Effector CD4-positive, alpha-beta T cell (primary cell): ENCODE measurements at places on chromosomes 12 and 14.

GRCh38 chr12:67475725-67476124 lies 172.8 kb upstream of the DYRK2 start:
- DNase-seq: no peak

GRCh38 chr12:94421868-94422740 lies 37.6 kb downstream of the CEP83 start:
- DNase-seq: no peak

- DNase-seq: no peak
Measured at GRCh38 chr12:101552277-101552676, 42.5 kb upstream of the MYBPC1 start.

GRCh38 chr12:19299765-19300164 lies 139.5 kb upstream of the AEBP2 start:
- no peak for DNase-seq

DNA sequence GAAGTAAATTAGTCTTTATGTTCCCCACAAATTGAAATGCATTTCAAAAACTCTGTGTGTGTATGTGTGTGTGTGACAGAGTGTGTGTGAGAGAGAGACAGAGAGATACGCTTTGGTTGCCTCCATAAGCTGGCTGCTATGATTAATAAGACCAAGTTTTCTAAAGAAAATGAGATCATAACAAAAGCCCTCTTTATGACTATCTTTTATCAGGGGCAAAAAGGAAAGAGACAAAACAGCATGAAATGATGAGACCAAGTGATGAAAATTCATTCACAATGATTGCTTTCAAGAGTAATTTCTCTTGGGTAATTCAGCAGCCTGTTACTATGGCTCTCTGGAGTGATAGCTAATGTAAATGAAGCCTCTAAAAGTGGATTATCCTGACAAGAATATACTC lies 277.6 kb upstream of the PLEKHG7 start:
- DNase-seq: no peak

- DNase-seq: no peak
Measured at GRCh38 chr12:102759466-102759865, 157.6 kb downstream of the PAH start.

DNA sequence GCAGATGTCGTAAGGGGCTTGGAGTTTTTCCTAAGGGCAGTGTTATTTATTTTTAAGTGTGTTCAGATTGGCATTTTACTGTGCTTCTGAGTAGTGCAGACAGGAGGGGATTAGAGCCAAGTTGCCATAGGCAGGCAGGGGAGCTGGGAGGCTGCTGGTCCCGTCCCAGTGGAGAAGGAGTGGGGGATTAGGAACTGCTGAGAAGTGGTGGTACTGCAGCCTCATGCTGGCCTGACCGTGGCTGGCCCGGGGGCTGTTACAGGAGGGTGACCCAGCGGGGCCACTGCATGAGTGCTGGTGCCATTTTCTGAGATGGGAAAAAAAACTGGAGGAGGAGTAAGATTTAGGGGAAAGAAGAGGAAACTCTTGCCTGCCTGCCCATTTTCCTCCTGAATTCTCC lies 52.3 kb upstream of the DLK1 start:
- no peak for DNase-seq

- DNase-seq: no peak
Measured at GRCh38 chr12:97982684-97983083, 520.1 kb downstream of the RMST start.

DNA sequence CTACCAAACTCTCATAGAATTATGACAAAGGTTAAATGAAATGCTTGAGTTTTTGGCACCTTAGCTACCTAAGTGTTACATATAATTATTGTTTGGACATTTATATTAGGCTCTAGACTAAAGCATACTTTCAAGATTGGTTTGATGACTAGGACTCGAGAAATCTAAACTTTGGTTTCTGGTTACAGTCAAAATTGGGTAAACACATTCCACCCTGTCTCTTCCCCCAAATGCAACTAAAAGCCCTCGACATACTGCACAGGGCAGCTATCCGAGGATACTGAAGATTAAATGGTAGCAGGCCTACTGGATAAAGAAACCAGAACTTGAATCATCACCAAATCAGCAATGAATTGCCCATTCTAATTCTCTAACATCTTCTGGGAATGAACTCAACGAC lies 369.1 kb downstream of the PRKD1 start:
- no peak for DNase-seq

DNA sequence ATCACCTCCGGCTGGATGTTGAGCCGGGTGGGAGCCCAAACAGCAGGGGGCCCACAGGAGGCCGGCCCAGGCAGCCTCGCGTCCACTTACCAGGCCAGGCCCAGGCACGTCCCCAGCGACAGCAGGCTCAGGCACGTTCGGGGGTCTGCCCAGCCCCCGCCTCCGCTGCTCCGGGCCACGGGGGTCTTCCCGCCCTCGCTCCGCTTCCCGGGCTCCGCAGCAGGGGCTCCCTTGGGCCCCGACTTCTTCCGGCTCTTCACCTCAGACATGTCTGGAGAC lies 216 bp downstream of the IKBIP start:
- DNase-seq: no peak

GRCh38 chr12:8453796-8454195 lies 2.0 kb upstream of the CLEC6A start:
- DNase-seq: no peak

DNA sequence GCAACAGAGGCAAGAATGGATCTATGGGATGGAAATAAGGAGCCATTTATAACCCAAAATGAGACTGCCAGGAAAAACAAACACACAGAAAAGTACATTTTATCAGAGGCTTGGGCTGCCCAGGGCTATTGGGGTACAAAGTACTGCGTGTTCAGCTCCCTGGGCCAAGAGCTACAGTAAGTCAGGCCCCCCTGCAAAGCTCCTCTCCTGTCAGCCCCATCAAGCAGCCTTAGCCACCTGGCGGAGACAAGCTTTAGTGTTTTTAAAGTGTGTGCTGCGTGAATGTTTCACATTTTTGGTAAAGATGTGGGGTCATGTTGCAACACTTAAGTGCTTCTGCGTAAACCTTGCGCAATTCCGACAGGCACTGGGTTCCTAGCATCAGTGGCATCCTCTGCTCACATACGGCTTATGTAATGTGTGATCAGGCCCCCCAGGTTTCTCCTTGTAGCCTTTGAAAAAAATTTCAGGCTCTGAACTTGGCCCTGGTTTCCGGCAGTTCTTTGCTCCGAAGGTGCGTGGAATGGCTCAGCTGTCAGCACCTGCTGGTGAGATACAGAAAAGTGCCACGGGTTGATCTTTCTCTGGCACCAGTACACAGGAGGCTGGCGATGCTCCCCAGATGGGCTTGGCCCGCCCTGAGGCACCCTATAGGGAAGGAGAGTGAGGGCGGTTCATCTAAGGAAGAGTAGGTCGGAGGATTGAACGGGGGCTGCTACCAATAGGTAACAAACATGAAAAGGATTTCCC lies 198.7 kb upstream of the EEA1 start:
- no peak for DNase-seq

DNA sequence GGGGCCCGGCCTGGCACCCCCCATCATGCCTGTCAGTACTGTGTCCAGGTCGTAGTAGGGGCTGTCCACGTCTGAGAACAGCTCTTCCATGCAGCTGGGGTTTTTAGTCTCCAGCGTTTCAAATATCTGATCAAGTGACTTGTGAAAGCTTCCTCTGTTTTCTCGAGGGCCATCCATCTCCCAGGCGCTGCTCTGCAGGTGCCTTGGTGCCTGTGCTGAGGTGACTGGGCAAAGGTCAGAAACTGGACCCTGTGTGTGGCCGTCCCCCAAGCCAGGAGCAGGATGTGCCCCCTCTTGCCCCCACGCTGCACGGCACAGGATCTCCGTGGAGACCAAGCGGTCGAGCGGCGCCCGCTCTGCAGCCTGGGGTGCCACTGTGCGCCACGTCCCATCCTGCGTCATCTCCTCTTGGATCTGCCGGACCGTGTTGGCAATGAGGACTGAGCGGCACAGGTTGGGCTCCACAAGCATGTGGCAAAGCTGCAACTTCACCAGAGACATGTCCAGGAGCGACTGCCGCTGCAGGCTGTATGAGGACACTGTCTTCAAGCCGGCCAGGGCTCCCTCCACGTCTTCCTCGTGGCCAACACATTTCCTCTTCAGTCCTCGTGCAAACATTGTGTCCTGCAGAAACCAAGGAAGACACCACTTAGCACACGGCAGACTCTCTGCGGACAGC lies 9.4 kb downstream of the CDCA4 start:
- DNase-seq: no peak

- no peak for DNase-seq
Measured at GRCh38 chr14:62029569-62029924, 267.3 kb downstream of the SNAPC1 start.
